SK-N-SH (cell line): ENCODE measurements at places on chromosomes 16 and 17.

DNA sequence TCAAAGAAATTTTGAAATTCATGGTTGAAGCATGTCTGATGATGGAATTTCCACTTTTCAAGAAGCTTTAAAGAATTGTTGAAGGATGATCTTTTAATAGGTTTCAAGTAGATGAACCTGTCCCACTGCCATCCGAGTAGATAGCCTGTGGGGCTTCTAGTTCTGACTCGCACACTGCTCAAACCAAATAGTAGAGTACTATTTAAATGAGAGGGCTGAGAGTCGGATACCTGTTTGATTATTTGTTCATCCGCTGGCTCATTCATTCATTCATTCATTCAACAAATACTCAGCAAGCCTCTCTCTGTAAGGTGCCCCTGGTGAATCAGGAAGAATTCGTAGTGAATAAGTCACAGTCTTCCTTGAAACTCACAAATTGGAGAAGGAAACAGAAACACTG is 108.2 kb upstream of the IRX5 start:
- no peak for DNase-seq

GRCh38 chr16:85481738-85482137 is 131.4 kb upstream of the GSE1 start:
- DNase-seq = no peak

DNA sequence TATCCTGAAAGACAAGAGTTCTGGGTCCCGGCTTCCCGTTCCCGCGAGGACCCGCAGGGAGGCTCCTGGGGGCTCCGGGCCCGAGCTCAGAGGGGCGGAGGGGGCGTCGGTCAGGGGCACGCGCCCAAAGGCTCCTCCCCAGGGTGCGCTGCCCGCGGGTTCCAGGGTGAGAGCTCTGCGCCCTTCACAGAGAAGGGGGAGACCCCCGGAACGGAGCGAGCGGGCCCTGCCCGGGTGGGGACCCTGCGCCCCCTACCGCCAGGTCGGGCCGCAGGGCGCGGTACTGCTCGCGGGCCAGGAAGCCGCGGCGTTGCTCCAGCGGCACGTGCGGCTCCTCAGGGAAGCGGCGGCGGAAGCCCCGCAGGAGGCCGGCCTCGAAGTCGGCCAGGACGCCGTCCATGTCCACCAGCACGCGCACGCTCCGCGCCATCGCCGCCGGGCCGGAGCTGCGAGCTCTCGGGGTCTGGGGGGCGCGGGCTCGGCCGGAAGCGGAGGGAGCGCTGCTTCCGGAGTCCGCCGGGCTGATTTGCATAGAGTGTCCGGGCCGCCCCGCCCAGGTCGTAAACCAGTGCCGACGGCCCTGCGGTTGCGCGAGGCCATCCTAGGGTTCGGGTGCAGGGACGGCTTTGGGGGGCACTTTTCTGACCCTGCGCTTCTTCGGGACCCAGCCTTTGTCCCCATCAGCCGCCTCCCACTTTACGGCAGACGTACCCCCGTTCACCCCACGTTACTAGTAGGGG is at the start of gene NT5C:
NT5C (minus strand) TSS at position 465 of the 740 bp plus-strand sequence; CDS start at position 430, 35 bp downstream.
- DNase-seq = peak; percentile 97

DNA sequence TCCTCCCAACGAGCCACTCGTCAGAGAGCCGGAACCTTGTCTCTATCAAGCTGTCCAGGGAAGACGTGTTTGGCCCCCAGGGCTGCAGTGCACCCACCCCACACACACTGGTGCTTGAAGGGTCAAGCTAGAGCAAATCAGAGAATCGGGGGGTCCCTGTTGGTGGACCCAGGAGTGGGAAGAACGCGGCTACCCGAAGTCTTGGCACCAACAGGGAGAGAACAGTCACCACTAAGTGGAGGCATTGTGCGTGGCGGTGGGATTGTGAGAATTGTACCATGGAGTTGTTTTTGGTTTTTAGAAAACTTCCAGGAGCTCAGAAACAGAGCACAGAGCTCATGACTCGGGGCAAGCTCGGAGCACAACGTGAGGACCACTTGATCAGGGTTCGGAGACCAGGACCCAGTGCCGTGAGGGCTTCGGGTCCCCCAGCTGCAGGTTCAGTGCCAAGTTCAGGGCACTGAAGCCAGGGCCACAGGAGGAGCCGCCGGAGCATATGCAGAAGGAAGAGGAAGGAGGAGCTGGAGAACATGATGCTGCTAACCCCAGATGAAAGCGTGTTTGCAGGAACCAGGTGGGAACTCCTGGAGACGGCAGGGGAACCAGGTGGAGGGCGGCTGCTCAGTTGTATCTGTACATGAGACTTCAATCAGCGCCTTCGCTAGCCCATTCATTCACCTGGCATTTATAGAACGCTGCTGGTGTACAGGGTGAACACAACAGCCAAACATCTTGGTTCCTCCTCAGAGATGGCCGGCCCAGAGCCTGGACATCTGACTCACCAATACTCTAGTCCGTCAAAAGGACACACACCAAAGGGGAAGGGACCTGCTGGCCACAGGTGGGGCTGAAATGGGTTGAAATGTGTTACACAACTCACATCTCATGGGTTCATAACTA is 42.8 kb downstream of the METRNL start:
- no peak for DNase-seq

DNA sequence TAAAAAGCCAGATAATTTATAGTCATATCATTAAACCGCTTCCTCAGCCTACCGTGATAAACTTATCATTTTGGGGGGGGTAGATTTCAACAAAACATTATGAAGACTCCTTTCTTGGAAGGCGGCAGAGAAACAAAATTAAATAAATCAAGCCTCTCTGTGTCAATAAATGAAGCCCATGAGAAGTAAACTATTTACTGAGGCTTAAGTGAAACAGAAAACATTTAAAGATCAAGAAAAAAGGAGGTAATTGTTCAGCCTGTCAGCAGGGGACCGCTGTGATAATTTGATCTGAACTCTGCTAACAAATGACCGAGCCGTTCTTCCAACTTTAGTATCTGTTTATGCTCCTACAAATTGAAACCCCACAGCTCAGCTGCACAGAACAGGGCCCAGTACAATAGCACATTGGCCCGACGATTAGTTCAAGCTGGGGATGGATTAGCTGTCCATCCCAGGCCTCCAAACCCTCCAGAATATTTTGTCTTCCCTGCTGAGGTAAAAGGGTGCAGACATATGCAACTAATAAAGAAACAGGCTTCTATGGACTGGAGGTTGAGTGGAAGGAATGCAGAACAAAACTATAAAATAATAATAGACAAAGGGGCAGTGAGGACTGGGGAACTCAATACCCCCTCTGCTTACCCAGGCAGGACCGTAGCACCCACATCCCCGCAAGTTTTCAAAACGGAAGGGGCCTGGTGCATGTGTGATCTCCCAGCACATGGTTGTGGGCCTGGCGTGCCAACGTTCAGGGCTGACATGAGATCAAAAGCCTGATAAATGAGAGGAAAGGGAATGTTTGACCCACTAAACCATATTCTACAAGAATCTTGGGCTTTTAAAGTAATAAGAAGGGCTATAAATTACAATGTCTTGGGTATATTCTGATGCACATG is 298.1 kb upstream of the IRX5 start:
- DNase-seq = peak; percentile 27

DNA sequence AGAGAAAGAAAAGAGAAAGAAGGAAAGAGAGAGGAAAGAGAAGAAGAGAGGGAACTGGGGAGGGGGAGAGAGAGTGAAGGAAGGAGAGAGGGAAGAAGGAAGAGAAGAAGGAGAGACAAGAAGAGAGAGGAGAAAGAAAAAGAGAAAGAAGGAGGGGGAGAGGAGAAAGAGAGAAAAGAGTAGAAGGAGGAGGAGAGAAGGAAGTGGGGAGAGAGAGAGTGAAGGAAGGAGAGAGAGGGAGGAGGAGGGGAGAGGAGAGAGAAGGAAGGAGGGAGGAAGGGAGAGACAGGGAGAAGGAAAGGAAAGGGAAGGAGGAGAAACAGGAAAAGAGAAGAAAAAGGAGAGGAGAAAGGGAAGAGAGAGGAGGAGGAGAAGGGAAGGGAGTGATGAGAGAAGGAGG is 208.5 kb downstream of the MAF start:
- no peak for DNase-seq

DNA sequence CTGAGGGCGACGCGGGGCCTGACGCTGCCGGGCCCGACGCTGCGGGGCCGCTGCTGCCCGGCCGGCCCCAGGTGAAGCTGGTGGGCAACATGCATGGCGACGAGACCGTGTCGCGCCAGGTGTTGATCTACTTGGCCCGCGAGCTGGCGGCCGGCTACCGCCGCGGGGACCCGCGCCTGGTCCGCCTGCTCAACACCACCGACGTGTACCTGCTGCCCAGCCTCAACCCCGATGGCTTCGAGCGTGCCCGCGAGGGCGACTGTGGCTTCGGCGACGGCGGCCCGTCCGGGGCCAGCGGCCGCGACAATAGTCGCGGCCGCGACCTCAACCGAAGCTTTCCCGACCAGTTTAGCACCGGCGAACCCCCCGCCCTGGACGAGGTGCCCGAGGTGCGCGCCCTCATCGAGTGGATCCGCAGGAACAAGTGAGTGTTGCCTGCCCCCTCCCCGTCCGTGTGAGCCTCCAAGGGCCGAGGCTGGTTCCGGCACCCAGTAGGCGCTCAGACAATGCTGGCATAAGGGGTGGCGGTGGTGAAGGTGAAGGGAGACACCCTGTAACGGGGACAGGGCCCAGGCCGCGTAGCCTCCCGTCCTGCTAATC is 676 bp downstream of the CPD start:
- DNase-seq = peak; percentile 71

- DNase-seq = peak; percentile 44
These were observed 81.6 kb downstream of the CCDC182 start for GRCh38 chr17:57663326-57664070.

DNA sequence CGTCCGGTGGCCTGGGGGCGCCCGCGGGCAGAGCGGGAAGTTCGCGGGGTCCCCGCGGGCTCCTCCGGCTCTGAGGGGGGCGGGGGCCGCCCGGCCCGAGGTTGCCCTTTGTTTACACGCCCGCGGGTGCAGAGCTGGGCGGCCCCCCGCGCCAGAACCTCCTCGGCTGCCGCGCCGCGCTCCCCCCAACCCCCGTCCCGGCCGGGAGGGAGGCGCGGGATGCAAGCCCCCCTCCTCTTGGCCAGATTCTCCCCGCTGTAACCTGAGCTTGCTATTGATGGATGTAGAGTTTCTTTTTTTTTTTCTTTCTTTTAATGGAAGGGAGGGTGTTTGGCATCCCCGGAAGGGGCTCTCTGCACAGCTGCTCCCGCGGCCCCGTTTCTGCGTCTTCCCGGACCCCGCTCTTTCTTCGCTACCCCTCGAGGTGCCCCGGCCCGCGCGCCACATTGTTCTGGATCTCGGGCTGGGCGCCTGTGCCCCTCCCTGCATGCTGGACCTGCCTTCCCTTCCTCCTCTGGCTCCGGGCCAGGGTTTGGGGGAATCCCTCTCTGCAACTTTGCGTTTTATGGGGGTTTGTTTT is 646 bp downstream of the CBX2 start:
- DNase-seq = peak; percentile 87

DNA sequence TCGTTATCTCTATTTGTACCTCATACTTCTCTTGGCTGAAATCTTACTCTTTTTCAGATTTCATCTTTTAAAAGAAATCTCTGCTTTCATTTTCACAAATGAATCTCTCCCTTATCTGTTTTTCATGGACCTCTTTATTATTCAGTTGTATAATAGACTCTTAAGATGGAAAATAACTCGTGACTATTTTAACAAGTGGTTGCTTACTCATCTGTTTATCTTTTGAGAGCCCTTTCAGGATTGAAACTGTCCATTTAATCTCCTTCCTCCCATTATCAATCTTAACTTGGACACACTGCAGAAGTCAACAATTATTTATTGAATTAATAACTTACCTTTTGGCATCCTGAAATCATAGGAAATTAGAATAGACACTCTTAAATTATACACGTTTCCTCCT is 68.8 kb downstream of the ABCA8 start:
- DNase-seq = no peak

DNA sequence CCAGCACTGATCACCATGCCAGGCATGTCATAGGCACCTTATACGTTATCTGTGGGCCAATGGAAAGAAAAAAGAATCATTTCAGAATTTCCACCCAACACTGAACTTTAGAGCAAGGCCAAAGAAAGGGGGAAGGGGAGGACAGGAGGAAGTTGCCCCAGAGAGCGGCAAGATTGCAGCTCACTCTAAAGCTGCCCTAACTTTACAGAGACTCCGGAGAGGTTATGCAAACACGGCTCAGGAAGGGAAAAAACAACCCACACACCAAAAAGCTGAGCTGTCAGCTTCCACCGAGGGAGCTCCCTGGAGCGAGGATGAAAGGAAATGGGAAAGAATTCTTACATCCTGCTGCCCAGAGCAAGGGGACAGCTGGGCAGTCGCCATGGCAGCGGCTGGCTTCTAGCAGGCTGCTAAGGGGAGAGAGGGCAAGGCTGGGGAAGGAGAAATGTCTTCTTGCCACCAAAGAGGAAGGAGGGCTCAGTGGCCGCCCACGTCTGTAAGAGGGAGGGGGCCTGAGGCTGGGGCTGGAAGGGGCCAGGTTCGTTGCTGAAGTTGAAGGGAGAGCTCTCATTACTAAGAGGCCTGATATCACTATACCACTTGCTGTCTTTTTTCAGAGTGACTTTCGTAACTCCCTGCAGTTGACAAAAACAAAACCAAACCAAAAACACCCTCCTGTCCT is 18.2 kb downstream of the COTL1 start:
- peak; percentile 65 for DNase-seq

DNA sequence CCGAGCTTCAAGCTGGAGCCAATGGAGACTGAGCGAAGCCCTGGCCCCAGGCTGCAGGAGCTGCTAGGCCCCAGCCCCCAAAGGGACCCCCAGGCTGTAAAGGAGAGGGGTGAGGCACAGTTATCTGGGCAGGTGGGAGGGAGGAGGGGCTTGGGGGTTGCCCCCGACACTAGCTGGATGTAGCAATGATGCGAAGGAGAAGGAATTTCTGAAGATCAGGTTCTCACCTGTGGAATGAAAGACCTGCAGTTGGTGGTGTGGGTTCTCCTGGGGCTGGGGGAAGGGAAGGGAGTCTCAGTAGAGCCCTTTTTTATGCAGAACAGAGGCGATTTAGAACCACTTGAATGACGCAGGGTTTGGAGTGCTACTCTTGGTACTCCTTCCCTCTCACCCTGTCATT is 1.8 kb downstream of the ZNF263 start:
- no peak for DNase-seq

- DNase-seq = no peak
These were observed 394.5 kb downstream of the XYLT1 start for GRCh38 chr16:17076092-17076754.

DNA sequence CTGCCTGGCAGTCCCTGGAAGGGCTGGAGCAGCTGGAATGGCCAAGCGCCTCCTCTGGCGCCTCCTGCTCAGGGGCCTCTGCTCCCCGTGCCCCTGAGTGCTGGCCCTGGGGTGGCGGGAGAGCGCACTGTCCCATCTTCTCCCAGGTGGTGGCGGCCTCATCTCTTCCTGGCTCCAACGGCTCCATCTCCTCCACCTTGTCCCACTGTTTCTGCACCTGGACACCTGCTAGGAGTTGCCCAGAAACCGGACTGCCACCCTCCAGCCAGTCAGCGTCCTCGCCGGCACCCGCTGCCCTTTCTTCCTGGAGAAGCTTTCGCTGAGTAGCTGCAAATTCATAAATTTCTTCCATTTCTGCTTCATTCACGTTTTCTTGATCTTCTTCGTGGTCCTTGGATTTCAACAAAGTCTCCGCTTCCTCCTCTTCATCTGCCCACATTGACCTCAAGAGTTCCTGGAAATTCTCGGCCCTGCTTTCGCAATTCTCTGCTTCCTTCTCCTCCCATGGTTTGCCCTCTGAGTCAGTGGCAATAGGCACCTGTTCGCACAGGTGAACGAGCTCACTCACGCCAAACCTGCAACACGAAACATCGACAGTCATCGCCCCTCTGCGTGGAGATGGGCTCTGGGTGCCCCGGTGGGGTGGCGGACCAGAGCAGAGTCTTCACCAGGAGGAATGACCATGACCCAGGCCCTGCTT is 13.7 kb upstream of the NLRC3 start:
- no peak for DNase-seq

GRCh38 chr16:3348547-3349167 is 7.0 kb upstream of the OR2C1 start:
- DNase-seq = no peak

- no peak for DNase-seq
These were observed 89.9 kb downstream of the C16orf78 start for GRCh38 chr16:49463529-49463928.
